ENCODE measurements at places on chromosomes 13 and 19.

DNA sequence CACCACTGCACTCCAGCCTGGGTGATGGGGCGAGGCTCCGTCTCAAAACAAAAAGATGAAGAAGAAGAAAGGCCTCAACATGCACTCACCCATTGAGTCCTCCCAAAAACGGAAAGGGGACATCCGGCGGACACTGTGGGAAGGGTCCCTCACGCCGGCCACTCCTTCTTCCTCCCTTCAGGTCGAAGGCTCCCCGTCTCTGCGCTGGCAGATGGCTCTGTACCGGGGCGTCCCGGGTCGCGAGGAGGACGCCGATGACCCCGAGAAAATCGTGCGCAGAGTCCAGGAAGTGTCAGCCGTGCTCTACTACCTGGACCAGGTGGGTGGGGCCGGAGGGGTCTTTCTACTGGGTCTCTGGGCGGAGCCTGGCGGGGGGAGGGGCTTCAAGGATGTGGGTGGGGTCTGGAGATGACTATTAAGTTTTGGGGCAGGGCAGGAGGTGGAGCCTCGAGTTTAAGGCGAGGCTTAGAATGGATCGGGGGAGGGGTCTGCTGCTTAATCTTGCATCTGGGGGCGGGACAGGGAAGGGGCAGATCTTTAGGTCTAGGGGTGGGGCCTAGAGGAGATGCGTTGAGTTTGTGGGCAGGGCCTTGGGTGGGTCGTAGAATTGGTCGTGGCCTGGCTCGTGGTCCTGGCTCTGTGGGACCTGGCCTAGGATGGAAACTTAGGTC, 90.2 kb downstream of the MAP4K1 start:
- DNase-seq = no peak

DNA sequence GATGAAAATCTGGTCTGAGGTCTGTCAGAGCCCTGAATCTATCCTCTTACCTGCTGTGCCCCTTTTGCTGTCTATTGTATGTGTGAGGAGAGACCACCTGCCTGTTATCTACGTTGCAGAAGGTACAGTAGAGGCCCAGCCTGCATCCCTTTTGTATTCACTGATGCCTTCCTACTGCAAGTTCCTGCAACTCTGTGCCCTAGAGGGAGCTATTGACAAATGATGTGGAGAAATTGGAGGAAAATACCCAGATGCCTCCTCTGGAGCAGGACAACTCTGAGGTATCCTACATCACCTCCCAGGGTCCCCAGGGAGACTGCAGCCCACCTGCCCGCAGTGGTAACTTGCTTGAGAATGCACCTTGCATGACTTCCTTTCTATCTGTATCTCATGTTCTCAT, 33.7 kb downstream of the SIAH3 start:
- DNase-seq = no peak

DNA sequence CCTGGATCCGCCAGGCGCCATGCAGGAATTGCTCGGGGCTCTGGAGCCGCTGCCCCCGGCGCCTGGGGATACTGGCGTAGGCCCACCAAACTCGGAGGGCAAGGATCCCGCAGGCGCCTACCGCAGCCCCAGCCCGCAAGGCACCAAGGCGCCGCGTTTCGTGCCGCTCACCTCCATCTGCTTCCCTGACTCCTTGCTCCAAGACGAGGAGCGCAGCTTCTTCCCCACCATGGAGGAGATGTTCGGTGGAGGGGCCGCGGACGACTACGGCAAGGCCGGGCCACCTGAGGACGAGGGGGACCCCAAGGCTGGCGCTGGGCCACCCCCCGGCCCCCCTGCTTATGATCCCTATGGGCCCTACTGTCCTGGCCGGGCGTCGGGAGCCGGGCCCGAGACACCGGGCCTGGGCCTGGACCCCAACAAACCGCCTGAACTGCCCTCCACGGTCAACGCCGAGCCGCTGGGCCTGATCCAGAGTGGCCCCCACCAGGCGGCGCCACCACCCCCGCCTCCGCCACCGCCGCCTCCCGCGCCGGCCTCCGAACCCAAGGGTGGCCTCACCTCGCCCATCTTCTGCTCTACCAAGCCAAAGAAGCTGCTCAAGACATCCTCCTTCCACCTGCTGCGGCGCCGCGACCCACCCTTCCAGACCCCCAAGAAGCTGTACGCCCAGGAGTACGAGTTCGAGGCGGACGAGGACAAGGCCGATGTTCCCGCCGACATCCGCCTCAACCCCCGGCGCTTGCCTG, 6.1 kb downstream of the PRR12 start:
- no peak for DNase-seq

DNA sequence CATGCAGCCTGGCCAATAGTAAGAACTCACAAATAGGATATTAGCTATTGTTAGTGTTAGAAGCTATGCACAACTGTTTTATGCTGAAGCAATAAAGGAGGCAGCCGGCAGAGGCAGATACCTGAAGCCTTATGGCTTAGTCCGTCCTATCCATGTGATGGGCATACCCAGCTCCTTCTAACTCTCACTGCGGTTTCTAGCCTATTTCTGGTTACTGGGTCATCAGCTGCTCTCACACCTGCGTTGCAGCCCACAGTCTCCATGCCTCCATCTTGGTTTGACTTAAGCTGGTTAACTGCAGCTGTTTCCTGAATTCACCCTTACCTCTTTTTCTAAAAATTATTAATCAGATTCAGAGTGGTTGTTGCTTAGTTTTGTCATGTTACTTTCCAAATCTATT, 40.5 kb upstream of the CNMD start:
- no peak for DNase-seq

DNA sequence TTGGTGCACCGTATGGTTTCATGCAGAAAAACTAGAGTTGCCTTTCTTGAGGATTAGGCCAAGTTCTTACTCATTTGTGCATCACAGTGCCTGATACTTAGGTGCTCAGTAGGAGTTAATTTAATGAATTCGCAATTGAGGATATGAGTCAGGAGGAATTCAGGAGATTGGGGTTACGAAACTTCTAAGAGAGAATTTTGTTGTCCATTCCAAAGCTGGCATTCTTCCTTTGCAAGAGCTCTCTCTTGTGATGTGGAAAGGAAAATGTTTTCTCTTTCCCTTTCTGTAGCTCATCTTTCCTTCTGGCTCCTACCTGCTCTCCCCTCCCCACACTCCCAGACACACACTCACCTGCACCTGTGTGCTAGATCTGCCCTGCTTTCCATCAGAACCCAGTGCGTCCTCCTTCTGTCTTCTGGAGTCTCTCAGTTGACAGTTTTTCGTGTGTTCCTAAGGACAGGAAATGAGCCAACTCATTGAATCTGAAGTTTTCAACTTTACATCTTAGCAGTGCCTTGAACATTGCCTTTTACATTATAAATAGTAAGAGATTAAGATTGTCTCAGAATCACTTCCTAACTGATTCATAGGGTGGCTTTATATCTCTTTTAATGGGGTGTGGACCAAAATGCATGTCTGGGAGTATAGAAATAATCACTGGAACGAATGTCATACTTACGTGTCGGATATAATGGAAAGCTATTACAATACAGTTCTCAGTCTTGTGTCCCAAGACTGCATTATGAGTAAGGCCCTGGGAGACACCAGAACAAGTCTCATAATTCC, 19.7 kb upstream of the ERCC5 start:
- DNase-seq = no peak

DNA sequence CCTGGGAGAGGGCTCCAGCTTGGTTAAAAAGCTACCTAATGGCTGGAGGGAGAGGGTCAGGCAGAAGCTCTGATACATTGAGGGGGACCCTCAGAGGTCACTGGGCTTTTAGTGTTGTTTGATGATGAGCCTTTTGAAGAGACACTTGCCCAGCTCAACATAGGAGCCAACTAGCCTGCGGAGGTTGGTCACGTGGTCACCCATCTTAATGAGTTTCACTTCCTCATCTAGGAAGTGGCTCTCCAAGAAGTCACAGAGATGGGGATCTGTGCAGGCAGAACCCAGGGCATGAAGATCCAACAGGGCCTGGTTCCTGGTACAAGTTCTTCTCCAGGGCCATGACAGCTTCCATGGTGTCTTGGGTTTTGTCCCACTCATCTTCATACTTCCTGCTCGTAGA, 33.4 kb downstream of the IPO5 start:
- no peak for DNase-seq

GRCh38 chr13:80906860-80907259, 565.9 kb upstream of the SPRY2 start:
- no peak for DNase-seq

- no peak for DNase-seq
These were observed 30.1 kb downstream of the KLF12 start for GRCh38 chr13:74103970-74104555.
